ENCODE measurements at places on chromosomes 16 and 17. TPM values are rescaled to one million over a fixed set of nuclear protein-coding genes. Genes with fewer than 3 reads are reported as not detected.

KCNH6 gene
- not detected for polyA plus RNA-seq

IL34 gene
- polyA plus RNA-seq = not detected

CMTM3 gene
- polyA plus RNA-seq = 5.2 TPM

PRCD gene
- 24.4 TPM for polyA plus RNA-seq

TLCD3B gene
- not detected for polyA plus RNA-seq

AIPL1 gene
- not detected for polyA plus RNA-seq

TMEM238L gene
- not detected for polyA plus RNA-seq

YBX2 gene
- polyA plus RNA-seq = not detected

MYADML2 gene
- not detected for polyA plus RNA-seq

G6PC1 gene
- polyA plus RNA-seq = not detected

ACSM5 gene
- polyA plus RNA-seq = not detected

SLC52A1 gene
- not detected for polyA plus RNA-seq

CDK5RAP3 gene
- polyA plus RNA-seq = 80.0 TPM

KRTAP4-6 gene
- not detected for polyA plus RNA-seq

KRTAP2-2 gene
- polyA plus RNA-seq = not detected

TMC8 gene
- polyA plus RNA-seq = 97.5 TPM

SCGB1C2 gene
- polyA plus RNA-seq = not detected

CHST6 gene
- 0.13 TPM for polyA plus RNA-seq

ALOXE3 gene
- polyA plus RNA-seq = not detected

ACAP1 gene
- polyA plus RNA-seq = 251 TPM

ABCA10 gene
- polyA plus RNA-seq = not detected

ENPP7 gene
- polyA plus RNA-seq = 0.89 TPM

HOXB5 gene
- polyA plus RNA-seq = not detected

TAT gene
- not detected for polyA plus RNA-seq

CDRT15L2 gene
- not detected for polyA plus RNA-seq

ZNF597 gene
- polyA plus RNA-seq = 1.0 TPM

GH2 gene
- not detected for polyA plus RNA-seq

CSH1 gene
- polyA plus RNA-seq = not detected

TSPAN10 gene
- polyA plus RNA-seq = 0.36 TPM

TBC1D3 gene
- polyA plus RNA-seq = not detected

SYT17 gene
- polyA plus RNA-seq = 3.2 TPM

PRSS22 gene
- not detected for polyA plus RNA-seq

RNF222 gene
- 0.08 TPM for polyA plus RNA-seq

WNK4 gene
- not detected for polyA plus RNA-seq

EPX gene
- not detected for polyA plus RNA-seq

KRTAP2-3 gene
- polyA plus RNA-seq = not detected

METTL26 gene
- 81.0 TPM for polyA plus RNA-seq

SLFN12L gene
- polyA plus RNA-seq = 1.9 TPM

CRYBA1 gene
- polyA plus RNA-seq = not detected

TMIGD1 gene
- polyA plus RNA-seq = not detected

SEPTIN12 gene
- polyA plus RNA-seq = not detected

CD300H gene
- 0.61 TPM for polyA plus RNA-seq

GP1BA gene
- 0.26 TPM for polyA plus RNA-seq

TP53TG3 gene
- not detected for polyA plus RNA-seq

NPIPB2 gene
- polyA plus RNA-seq = 0.74 TPM

CLEC10A gene
- polyA plus RNA-seq = not detected

KRT12 gene
- polyA plus RNA-seq = not detected

BCL6B gene
- polyA plus RNA-seq = 0.33 TPM

CKLF gene
- 50.8 TPM for polyA plus RNA-seq

DNAH9 gene
- polyA plus RNA-seq = not detected

GGA3 gene
- 27.8 TPM for polyA plus RNA-seq

MAPT gene
- polyA plus RNA-seq = not detected

IRF8 gene
- 718 TPM for polyA plus RNA-seq

PTGES3L gene
- polyA plus RNA-seq = 1.4 TPM

PLXDC1 gene
- polyA plus RNA-seq = not detected

RPL23 gene
- 1,385 TPM for polyA plus RNA-seq

NOD2 gene
- 0.86 TPM for polyA plus RNA-seq
